ENCODE measurements at places on chromosomes 1 and 21.

GRCh38 chr1:67570486-67571143 lies 114.4 kb upstream of the GADD45A start:
- DNase-seq, result no peak

DNA sequence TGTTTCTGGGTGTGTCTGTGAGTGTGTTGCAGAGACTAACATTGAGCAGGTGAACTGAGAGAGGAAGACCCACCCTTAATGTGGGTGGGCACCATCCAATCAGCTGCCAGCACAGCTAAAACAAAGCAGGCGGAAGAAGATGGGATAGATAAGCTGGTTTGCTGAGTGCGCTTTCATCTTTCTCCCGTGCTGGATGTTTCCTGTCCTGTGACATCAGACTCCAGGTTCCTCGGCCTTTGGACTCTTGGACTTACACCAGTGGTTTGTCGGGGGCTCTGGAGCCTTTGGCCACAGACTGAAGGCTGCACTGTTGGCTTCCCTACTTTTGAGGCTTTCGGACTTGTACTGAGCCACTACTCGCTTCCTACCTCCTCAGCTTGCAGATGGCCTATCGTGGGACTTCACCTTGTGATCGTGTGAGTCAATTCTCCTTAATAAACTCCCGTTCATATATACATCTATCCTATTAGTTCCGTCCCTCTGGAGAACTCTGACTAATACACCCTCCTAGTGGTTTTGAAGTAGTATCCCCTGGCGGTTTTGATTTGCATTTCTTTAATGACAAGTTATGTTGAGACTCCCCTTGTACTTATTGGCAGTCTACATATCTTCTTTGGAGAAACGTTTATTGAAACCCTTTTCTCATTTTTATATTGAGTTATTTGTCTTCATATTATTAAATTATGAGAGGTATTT lies 546.6 kb upstream of the TMPRSS15 start:
- no peak for DNase-seq

- no peak for DNase-seq
These were observed 5.7 kb upstream of the NHLH1 start for GRCh38 chr1:160361199-160361598.

GRCh38 chr1:41540886-41541591 lies 56.6 kb upstream of the EDN2 start:
- DNase-seq, result no peak

DNA sequence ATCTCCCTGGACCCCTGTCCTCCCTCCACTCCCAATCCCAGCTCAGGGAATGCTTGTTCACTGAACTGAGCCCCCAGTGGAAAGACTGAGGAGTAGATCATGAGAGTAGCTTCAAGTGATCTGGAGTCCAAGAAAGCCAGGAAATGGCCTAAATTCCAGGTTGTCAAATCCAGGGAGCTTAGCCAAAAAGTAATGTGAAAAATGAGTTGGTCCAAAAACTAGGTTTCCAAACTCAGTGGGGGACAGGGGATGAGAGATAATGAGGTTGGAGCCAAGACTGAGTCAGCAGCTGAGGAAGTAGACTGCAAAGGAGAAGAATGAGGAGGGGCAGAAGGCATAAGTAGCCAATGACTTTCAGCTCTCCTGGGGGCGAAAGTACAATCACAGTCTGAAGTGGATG lies 284.1 kb upstream of the BEND5 start:
- no peak for DNase-seq

GRCh38 chr1:25486602-25487001 lies 55.9 kb downstream of the MACO1 start:
- DNase-seq, result peak; percentile 52

DNA sequence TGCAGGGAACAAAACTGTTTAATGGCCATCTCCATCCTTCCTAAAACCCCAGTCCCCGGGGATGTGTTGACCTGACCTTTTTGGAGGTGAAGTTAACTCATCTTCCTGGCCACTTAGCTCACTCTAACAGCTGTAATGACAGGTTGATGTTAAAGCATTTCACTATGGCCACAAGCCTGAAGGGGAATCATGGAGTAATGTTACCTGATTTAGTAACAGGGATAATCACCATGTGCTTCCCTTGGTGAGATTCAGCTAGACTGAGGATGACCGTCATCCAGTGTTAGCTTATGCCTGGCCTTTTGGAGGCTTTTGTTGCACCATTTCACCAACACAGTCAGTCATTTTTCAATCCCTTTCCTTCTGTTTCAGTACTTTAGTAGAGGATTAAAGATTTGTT lies 64.3 kb upstream of the RAVER2 start:
- no peak for DNase-seq

DNA sequence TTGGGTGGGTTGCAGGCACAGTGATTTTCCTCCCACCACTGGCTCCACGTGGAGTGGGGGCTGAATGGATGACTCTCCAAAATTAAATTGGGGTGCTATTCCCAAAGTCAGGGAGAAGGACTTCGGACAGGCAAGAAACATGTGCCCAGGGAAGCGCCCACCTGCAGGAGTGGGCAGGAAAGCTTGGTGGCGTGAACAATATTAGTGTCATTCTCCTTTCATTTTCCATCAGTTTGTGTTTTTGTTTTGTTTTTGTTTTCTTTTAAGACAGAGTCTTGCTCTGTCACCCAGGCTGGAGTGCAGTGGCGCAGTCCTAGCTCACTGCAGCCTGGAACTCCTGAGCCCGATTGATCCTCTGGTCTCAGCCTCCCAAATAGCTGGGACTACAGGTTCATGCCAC lies 30.1 kb downstream of the TOMM20 start:
- no peak for DNase-seq

GRCh38 chr1:47501069-47501468 lies 63.2 kb downstream of the FOXD2 start:
- no peak for DNase-seq

GRCh38 chr1:211336775-211337174 lies 10.1 kb downstream of the TRAF5 start:
- DNase-seq, result no peak

- DNase-seq, result no peak
These were observed 321.0 kb downstream of the LTN1 start for GRCh38 chr21:28671549-28672195.

- DNase-seq, result no peak
These were observed 128.0 kb downstream of the ADAMTS1 start for GRCh38 chr21:26717146-26717739.

- peak; percentile 76 for DNase-seq
These were observed 15.8 kb downstream of the SNX7 start for GRCh38 chr1:98677288-98677687.

- DNase-seq, result no peak
These were observed 18.7 kb upstream of the STUM start for GRCh38 chr1:226529891-226530290.

- no peak for DNase-seq
These were observed 14.5 kb downstream of the ASAP3 start for GRCh38 chr1:23469372-23469982.

DNA sequence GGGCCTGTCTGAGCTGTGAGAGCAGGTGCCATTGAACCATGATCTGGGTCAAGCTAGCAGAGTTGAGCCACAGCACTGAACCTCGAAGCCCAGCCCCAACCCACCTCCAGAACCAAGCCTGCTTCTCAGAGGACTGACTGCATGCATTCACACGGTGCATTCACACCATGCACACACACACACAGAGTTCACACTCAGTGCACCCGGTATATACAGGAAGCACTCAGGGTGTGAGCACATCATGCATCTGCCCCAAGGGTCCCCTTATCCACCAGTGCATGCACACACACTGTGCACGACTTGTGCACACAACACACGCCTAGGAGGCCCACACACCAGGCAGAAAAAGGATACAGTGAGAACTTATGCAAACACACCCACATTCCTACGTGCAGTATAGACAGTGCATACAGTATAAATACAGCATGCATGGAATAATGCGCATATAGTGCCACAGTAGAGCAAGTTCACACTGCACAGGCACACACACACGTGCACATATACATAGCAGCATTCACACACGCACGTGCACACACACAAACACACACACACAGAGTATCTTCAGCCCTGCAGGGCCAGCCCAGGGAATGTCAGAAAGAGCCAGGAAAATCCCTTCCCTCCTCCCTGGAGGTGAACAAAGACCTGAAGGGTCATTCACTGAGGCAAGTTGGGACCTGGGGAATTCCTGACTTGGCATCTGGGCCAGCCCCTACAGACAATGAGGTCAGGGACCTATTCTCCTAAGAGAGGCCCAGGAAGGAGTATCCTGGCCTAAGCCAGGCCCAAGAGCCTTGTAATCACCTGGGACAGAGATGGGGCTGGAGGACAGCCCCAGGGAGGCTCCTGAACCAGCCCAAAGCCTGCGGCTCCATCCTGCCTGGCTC lies 42.1 kb downstream of the CAMK2N1 start:
- DNase-seq, result no peak

DNA sequence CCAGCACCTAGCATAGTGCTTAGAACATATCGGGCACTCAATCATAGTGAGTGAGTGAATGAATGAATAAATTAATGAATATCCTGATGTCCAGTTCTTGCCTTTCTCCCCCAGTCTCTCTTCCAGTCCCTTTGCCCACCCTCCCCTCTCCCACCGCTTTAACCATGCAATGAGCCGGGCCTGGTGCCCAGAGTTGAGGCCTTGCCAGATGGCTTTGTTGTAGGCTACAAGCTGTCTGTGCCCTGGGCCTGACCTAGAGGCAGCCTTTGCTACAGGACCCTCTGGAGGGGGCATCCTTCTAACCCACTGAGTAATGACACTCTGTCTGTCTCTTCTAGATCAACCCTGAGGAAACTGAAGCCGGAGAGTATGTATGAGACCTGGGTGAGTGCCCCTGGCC lies 6.9 kb downstream of the CASQ1 start:
- no peak for DNase-seq

GRCh38 chr1:45067806-45068205 lies 55.8 kb downstream of the UROD start:
- no peak for DNase-seq

DNA sequence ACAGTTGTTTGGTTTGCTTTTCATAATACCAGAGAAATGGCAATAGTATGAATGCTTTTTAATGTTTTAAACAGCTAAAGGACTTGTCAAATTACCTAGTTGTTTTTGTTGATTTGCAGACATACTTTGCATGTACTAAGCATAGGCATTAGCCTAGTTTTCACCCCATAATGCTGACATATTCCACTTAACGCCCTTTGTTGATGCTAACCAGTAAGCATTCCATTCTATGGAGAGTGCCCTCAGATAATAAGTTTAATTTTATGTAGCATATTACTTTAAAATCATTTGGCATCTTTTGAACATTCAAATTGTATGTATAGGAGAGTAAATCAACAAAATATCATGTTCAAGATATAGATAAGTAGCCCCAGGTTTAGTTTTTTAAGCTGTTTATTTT lies 32.5 kb downstream of the RGS21 start:
- DNase-seq, result no peak

- DNase-seq, result peak; percentile 67
These were observed at the start of gene TMEM61 for GRCh38 chr1:54980528-54981241. Gene TMEM61, plus strand, starts transcription at chr1:54980628. Its CDS starts 438 bp downstream, at chr1:54981066.

GRCh38 chr21:38796424-38796823 lies 9.3 kb upstream of the ETS2 start:
- DNase-seq, result no peak

DNA sequence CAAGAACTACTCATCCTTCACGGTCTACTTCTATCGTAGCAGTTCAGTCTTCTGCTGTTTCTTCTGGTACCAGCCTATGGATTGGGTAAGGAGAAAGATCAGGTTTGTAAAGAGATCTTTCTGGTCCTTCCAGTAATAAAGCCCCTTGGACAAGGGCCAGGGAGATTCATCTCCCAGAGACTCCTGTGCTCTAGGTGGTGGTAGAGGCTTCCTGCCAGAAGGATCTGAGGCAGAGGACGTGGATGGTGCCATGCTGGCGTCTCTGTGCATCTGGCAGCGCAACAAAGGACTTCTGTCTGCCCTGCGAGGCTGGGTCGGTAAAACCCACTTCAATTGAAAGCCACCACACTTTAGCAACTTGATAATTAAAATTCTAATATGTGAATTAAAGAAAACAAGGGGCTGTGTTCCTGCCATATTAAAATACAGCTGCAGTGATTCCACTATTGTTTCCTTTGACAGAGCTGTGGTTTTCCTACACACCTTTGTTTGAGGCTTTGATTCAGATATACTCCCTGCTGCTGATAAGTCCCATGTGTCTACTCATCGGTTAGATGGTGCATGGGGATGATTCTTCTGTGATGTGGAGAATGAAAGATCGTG lies 73.6 kb downstream of the ROR1 start:
- DNase-seq, result peak; percentile 57

GRCh38 chr1:168373869-168374268 lies 93.2 kb downstream of the TBX19 start:
- DNase-seq, result no peak

DNA sequence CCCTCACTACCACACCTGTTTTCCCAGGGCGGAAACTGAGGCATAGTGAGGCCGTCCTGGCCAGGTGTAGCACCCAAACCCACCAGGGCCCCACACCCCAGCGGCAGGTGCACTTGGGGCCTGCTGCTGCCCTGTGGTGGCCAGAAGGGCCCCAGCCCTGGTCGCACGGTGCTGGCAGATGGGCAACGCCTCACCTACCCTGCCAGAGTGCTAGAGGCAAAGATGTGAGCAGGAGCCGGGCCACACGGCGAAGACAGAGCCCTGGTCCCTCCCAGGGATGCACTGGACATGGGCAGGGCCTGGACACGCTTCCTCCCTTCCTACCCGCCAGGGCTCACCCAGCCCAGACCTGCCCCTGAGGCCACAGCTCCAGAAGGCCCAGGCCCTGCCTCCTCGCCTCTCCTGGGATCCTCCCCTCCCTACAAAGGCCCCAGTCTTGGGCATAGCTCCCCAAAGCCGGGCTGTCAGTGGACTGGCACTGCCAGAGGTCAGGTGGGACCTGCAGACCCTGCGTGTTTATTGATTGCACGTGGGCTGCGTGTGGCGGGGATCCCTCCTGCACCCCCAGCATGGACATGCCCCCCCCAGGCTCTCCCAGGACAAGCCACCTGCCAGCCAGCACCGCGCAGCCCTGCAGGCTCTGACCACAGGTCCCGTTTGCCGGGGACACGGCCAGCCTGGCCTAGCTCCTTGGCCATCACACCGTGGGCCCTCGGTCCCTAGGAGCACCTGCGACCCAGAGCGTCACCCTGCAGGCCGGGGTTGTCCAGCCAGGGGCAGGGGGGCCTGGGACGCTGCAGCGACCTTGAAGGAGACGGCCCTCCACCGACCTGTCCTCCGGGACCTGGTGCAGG lies 44.1 kb downstream of the MEGF6 start:
- no peak for DNase-seq

DNA sequence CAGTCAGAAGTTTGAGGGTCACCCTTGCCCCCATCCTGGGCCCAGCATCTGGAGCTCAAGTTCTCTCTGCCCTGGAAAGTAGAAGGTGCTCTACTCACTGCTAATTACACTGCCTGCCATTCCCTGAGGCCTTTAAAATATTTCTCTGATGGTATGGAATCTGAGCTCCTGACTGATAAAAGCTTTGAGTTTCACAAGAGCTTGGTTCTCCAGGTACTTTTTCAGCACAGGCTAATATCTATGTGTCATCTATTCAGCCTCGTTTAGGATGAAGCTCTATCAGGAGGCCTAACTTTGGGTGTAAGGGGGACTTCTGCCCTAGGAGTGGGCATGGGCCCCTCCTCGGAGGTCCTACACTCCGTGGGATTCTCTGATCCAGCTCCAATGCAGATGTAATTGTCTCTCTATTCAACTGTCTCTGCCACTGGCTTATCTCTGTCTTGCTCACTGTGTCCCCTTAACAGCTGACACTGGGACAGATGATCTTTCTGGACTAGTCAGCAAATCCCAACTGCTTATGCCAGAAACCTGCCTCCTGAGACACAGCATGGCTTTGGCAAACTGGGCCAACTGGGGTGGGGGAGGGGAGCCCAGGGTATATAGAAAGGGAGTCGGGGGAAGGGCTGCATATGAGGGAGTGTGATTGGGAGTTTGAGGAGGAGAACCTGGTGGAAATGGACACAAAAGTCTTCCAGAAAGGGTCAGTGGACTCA lies 104.2 kb upstream of the GADD45A start:
- DNase-seq, result no peak

- peak; percentile 24 for DNase-seq
These were observed 27.8 kb upstream of the PWP2 start for GRCh38 chr21:44079446-44079845.

Measured in NCI-H2029 (cell line).